ENCODE measurements at places on chromosomes 1 and 21.

DNA sequence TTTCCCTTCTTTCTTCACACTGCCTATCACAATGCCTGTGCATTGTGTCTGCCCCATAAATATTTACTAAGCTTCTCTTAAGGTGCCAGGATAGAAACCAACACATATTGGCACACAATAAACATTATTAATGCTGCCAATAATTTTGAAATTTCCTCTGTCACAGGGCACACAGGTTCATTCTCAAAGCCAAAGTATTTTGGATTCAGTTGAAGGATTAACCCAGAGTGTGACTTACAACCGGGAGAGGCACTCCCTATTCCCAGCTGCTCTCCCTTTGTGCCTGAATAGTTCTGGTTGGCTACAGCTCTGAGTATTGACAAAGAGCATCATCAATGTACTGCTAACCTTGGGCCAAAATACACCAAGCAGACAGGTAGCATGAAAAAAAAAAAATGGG is 46.6 kb upstream of the ATP1A1 start:
- no peak for DNase-seq

DNA sequence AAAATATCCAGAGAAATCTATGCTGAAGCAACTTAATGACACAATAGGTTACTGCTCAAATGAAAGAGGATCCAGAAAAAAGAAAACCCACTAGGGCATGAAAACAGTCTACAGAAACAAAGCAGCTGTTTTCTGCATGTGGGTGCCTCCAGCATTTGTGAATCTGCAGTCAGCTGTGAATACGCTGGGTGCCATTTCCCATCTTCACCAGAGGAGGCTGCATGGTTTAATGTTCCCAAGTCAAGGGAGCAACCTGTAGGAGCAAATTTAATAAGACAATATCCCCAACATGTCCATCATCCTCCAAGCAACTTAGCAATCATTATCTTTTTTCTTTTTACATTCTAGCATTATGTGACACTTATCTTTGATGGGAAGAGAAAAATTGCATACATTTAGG is 396.6 kb downstream of the BRINP2 start:
- no peak for DNase-seq

DNA sequence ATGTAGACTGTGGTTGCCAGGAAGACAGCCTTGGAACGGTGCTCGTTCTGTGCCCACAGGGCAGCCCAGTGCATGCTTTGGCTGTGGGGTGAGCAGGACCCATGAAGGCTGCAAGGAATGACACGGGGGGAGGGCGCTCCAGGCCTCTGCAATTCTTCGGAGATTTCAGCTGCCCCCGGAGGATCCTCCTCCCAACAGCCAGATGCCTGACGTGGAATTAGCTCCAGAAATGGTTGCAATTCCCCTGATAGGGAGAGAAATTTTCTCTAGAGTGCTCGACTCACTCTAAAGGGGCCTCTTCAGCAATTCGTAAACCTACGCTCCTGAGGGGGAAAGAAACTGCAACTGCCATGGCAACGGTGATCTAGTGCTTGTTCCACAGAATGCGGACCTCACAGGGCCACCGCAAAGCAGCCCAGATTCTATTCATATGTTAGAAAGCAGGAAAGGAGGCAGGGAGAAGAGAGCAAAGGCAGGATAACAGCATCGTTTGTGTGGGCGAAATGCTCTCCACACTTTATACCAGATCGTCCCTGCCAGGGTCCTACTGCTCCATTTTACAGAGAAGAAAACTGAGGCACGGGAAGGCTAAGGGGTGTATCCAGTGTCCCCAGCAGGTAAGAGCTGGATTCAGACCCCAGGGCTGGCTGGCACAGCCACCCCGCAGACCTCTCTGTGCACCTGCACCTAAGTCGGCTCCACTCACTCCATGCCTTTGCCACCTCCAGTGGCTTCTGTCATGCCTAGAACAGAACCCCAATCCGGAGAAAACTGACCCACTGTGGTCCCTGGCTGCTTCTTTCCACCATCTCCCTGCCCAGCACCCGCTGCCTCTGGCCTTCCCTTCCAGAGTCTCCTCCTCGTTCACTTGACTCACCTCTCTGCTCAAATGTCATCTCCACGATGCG is 11.9 kb upstream of the PDE9A start:
- DNase-seq: no peak

DNA sequence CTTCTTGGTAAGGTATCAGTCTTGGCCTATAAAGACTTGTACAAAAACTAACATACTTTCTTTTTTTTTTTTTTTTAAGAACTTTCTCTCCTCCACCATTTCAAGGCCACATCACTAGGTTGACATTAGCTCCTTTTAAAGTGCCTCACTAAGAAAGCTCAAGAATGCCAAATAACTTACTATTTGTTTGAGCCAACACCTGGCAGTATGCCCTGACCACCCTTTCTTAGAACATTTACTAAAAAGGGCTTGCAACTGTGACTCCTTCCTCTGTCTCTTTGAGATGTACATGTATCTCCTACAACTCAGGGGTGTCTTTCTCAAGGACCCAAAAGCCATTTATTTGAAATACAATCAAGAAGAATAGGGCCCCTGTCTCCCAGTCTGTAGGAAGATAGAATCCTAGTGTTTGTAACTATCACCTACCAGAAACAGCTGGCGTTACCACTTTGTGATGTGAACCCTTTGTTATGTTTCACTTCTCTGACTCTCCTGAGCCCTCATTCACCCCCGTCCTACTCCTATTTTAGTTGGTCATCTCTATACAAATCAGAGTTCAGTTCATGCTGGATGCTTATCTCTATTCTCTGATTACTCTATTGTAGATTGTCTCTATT is 12.2 kb upstream of the SAMD13 start:
- no peak for DNase-seq

- no peak for DNase-seq
Measured at GRCh38 chr1:109454497-109455133, 11.7 kb upstream of the SYPL2 start.

GRCh38 chr1:3248155-3249141 is 179.4 kb downstream of the PRDM16 start:
- no peak for DNase-seq

DNA sequence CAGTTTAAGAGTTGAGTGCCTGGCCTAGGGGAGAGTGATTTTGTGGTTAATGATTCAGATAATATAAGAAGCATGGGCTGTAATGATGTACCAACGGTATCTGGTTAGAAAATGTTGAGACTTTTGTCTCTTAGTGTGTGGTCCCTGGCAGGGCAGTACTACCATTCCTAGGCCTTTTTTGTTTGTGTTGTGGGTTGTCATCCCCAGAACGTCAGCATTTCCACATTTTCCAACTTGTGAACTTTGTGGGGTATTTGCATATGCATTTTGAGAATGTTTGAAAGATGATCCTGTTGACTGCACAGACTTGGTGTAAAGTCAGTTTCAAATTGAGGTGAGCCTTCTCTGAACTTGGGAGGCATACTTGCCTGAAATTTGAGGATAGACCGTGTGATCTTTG is 11.4 kb downstream of the NEK7 start:
- no peak for DNase-seq

- no peak for DNase-seq
Measured at GRCh38 chr1:237341391-237341790, 299.4 kb downstream of the RYR2 start.

DNA sequence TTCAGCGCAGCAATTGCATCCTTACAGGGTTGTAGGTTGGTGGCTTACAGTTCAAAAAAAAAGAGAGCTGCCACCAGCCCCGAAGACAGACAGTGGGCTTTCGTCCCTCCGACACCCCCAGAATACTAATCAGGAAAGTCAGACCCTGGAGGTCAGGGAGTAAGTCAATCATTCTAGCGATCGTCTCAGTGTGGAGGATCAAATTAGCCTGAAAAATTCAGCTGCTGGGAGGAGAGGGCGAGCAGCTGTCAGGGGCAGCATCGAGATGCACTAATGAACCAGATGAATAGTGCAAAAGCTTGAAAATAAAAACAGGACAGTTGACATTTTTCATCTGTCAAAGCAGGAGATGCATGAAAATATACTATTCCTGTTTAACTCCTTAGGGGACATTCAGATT is 138.4 kb downstream of the NEK7 start:
- no peak for DNase-seq

GRCh38 chr1:153532181-153532580 is 3.6 kb downstream of the S100A6 start:
- no peak for DNase-seq

- DNase-seq: no peak
Measured at GRCh38 chr1:205582471-205583291, 49.1 kb downstream of the ELK4 start.

DNA sequence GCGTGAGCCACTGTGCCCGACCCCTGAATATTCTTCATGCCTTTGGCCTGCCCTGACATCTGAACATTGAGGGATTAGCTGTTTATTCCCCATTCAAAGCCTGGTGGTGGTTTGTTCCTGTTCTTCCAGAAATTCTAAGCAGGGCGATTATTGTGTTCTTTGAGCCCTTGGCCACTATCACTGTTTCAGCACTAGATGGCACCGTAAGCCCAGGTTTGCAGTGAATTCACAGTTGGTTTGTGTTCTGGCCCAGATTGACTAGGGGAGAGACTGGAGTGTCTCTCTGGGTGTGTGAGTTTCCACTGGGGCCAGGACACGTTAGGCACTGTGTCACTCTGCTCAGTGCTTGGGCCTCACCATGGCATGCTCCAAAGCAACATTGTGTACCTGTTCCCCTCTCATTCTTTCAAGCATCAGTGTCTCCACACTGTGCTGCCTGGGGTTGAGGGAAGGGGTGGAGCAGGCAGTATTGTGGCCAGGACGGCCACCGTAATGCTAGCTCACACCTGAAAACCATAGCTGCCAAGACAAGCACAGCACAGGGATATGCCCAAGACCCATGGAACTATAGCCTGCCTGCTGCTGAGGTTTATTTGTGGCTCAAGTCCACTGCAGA is 52.7 kb downstream of the PKN2 start:
- no peak for DNase-seq

- no peak for DNase-seq
Measured at GRCh38 chr21:34514576-34515115, 2.6 kb upstream of the KCNE1 start.

DNA sequence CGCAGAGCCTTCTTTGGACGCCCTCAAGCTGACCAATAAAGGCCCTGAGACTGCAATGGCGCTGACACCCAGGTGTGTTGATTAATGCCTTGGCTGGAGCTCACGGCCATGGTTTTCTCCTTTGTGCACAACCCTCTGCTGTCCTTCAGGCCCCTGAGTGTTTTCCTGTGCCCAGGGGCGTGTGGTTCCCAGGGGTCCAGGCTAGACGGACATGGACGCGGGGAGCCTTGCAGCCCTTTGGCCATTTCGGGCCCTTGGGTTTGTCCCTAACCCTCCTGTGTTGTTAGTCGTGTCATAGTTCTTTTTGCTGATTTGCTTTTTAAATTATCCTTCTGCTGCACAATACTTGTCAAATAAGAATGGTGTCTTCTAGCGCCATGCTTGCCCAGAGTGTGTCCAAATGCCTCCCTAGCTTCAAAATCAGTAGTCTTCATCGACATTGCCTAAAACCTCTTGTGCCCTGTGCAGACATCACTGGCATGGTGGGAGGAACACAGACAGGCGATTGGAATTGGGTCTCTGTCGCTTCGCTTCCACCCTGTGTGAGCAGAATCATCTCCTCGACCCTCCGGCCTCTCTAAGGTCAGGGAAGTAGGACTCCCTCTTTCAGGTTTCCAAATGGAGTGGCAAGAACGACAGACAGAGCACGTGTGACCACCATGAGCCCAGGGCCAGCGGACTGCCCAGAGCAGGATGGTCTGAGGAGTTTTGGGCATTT is 1.9 kb downstream of the KRTAP10-4 start:
- DNase-seq: no peak

DNA sequence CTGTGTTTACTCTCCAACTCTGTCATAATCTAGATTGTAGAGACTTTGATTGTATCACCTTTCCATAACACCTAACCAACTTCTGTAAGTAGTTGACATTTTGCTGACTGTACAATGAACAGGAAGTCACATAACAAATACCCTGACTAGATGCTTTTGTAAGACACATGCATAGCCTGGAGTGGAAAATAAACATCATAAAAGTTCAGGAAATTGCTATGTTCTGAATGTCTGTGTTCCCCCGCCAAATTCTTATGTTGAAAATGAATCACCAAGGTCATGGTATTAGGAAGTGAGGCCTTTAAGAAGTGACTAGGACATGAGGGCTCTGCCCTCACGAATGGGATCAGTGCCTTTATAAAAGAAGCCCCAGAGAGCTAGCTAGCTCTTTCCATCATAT is 40.4 kb upstream of the ZSWIM5 start:
- DNase-seq: no peak

DNA sequence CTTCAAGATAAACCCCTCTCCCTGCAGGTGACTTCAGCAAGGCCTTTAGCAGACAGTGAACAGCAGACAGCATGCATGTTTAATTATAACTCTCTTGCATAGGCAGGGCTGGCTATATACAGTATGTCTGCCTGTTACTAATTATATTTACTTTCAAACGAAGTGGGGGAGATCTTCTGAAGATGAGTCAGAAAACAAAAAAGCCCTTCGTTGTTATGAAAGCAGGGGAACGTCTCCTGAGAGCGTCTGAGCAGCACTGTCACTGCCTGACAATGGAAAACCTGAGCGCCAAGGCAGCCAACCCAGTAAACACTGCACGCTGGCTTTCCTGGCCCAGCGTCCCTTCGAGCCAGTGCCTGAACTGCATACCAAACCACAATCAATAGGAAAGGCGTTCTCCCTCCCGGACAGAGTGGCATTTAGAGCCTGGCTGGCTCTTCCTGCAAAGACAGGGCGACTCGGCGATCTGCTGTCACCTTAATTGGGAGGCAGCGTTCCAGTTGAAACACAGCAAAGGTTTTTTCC is 54.1 kb downstream of the TOMM20 start:
- no peak for DNase-seq

DNA sequence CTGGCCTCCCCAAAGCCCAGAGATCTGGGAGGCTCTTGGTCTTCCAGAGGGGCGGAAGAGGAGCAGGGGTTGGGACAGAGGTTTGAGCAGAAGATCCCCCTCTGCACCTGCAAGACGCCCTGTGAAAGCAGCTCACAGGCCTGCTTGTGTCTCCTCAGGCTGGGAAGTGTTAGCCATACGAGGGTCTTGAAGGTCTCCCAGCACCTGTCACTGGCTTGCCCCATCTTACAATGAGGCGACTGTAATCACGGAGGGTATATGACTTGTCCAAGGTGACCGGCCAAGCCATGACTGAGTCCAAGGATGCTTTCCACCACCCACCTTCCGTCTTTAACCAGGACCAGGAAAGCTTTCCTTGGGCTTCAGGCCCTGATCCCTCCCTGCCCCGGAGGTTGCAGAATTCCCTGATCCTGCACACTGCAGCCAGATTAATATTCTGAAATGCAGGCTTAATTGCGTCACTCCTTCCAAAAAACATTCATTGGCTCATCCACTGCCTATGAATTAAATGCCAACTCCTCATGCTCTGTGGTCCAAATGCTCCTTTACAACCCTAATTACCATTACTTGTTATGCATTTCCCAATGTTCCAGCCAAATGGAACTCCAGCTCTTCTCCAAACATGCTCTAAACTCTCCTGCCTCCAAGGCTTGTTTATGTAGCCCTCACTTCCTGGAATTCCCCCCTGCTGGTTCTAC is 64.0 kb downstream of the DDX20 start:
- no peak for DNase-seq

GRCh38 chr1:20867847-20868246 is 80.7 kb upstream of the HP1BP3 start:
- DNase-seq: no peak

Data from epithelial cell of proximal tubule (primary cell).